ENCODE measurements at places on chromosomes 3 and 15.

- DNase-seq = no peak
These were observed 5.3 kb upstream of the INSYN1 start for GRCh38 chr15:73758461-73758860.

DNA sequence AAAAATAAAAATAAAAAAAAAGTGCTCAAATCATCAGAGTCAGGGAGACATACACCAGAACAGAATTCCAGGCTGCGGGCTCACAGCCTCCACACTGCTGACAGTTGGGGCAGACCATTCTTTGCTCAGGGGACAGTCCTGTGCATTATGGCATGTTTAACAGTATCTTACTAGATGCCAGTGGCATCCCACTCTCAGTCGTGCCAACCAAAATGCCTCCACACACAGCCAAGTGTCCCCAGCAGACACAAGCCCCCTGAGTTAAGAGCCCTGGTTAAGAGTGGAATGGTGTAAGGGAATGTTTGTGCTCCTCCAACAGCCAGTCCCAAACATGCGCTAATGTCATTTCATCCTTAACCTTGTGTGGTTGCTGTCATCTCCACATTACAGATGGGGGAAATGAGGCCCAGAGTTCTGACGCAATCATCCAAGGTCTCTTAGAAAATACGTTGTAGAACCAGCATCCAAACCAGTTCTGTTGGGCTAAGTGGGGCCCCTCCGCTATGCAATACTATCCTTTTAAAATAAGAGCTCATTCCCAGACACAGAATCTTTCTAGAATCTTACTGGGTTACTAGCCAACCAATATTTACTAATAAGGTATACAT lies 26.0 kb downstream of the CFAP92 start:
- DNase-seq = no peak

GRCh38 chr3:11136830-11137626 lies 17.3 kb upstream of the HRH1 start:
- no peak for DNase-seq

DNA sequence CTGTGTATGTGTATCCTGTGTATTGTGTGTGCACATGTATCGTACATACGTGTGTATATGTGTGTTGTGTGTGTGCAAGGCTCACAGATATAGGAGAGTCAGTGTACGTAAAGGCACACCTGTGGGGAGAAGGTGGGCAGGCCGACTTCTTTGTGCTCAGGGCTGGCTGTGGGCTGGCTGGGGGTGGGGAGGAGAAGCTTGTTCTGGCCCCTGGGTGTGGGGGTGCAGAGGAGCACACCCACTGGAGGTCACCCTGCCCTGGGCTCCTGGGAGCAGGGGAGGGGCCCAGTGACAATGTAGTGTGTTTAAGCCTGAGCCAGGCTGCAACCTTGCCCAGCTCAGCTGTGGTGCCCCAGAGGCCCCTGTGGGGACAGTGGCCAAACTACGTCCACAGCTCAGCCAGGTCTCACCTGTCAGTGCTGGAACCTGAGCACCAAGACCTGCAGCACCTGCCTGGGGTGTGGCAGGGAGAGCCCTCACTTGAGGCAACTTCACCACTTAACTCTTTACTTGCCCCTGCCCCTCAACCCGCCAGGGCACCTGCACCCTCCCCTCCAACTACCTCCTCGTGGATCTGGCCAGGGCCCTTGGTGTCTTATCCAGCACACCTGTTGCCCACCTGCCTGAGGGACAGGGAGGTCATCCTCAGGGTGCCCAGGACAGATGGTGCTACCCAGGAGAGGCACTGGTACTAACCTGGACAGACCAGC lies 2.6 kb upstream of the HHATL start:
- DNase-seq = no peak

GRCh38 chr15:99015698-99016568 lies 8.3 kb upstream of the PGPEP1L start:
- DNase-seq = no peak

- DNase-seq = no peak
These were observed 107.7 kb downstream of the THRB start for GRCh38 chr3:24387000-24387399.

DNA sequence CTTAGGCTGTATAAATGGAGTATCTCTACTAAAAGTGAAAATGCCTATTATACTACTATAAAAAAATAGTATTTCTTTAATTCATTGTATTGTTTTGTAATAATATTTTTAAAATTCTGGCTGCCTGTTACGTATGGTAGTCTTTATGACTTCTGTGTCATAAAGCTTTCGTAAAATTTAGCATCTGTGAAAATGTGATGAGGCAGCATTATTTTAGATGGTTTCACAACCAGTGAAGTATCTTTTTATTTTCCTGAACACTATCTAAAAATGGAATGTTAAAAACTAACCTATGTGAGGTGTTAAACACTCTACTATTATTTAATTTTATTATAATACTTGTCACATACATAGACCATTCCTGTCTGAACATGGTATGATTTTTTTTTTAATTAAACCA lies 46.2 kb downstream of the LRCH3 start:
- DNase-seq = no peak

GRCh38 chr3:25820366-25820765 lies 30.5 kb downstream of the OXSM start:
- DNase-seq = no peak

GRCh38 chr15:80804970-80805495 lies 25.9 kb downstream of the CEMIP start:
- no peak for DNase-seq

- no peak for DNase-seq
These were observed 115.8 kb upstream of the PLCL2 start for GRCh38 chr3:16768956-16769355.

DNA sequence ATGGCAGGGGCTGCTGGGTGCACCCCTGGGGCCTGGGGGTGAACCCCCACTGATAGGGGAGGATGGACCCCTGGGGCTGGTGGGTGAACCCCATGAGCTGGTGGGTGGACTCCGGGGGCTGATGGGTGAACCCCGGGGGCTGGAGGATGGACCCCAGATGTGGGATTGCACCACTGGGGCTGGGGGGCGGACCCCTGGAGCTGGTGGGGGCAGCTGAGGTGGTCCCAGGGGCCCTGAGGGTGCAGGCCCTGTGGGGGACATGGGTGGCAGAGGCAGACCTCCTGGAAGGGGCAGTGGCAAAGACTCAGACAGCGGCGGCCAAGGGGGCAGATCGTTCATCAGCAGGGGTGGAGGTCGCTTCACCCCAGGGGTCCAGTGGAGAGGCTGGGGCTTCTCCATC lies 17.4 kb upstream of the TXNRD3 start:
- no peak for DNase-seq

GRCh38 chr15:25710184-25710583 lies 152.9 kb downstream of the ATP10A start:
- no peak for DNase-seq

- no peak for DNase-seq
These were observed 49.1 kb upstream of the RAB6B start for GRCh38 chr3:133944641-133945380.

DNA sequence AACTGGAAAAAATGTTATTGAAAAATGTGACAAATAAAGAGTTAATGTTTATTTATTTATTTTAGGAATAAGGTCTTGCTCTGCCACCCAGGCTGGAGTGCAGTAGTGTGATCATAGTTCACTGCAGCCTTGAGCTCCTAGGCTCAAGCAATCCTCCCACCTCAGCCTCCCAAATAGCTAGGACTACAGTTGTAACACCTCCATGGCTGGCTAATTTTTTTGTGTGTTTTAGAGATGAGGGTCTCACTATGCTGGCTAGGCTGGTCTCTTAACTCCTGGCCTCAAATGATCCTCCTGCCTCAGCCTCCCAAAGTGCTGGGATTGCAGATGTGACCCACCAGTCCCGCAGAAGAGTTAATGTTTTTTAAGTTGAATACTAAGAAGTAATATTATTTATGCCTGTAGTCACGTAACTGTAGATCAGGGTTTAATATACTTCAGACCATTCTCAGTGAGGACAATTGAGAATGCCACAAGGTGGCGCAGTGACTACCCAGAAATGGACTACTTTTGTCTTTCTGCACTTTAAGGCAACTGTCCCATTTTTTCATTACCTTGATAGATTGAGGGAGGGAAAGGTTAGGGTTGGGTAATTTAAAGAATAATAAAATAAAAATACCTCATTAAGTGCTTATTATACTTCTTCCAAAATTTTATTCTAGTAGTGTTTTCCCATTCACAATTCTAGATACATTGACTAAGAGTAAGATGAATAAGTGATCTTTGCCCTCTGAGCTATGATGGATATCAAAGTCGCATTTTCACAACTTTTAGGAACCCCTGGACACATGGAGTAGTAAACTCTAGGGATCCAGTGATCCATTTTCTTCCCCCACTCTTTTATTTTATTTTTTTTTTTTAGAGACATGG lies 6.0 kb downstream of the MUC13 start:
- peak; percentile 30 for DNase-seq

DNA sequence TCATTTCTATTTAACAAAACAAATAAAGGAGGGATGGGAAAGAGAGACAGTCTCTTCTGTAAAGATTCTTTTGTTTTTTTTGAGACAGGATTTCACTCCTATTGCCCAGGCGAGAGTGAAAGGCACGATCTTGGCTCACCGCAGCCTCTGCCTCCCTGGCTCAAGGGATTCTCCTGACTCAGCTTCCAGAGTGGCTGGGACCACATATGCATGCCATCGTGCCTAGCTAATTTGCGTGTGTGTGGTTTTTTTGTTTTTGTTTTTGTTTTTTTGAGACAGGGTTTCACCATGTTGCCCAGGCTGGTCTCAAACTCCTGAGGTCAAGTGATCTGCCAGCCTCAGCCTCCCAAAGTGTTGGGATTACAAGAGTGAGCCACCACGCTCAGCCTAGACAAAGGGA lies 23.3 kb downstream of the STAG1 start:
- no peak for DNase-seq

DNA sequence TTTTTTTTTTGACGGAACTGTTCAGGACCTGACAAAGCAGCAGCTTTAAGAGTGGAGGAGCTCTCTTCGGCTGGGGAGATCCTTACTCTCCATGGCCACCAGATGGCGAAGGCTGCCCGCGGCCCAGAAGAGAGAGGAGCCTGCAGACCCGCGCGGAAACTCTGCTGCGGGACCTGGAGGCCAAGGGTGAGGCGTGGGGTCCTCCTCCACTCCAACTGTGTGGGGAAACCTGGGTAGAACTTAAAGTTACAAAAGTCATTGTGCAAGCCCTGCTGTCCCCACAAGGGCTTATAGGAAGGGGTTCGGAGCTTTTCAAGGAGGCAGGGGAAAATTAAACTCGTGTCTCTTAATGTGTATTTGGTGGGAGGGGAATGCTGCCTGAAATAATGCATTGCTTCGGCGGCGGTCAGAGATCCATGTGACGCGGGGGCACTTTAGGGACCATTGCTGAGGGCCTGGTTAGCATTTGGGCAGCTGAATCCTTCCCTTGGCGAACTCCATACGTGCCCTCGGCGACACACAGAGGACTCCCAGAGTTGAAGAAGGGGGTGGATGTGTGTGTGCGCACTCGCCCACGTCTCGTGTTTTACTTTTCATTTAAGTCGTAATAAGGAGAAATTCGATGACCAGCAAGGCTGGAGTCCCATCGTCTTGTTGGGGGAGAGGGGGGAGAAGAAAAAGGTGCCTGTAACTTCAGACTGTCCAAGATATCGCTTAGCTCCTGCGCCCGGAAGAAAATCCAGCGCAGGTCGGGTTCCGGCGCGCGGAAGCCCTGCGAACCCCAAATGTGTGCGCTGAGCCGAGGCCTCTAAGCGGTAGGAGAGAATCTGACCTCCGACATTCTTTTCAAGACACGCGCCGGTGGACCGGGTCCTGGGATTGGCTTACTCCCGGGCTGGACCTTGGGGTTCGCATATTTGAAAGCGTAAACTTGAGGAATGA lies 9.7 kb downstream of the EOMES start:
- peak; percentile 88 for DNase-seq

- no peak for DNase-seq
These were observed 237.6 kb downstream of the FEZF2 start for GRCh38 chr3:62135741-62136140.

GRCh38 chr3:48663489-48664312 lies 1.0 kb upstream of the CELSR3 start:
- DNase-seq = peak; percentile 89

DNA sequence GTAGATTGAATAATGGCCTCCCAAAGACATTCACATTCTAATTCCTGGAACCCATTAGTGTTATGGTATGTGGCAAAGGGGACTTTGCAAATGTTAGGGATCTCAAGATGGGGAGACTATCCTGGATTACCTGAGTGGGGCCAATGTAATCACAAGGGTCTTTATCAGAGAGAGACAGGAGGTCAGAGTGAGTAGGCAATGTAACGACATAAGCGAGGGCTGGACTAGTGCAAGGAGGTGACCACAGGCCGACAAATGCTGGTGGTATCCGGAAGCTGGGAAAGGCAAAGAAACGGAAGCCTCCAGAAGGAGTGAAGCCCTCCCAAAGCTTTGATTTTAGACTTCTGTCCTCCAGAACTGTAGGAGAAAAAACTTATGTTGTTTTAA lies 26.5 kb upstream of the AQP9 start:
- no peak for DNase-seq

DNA sequence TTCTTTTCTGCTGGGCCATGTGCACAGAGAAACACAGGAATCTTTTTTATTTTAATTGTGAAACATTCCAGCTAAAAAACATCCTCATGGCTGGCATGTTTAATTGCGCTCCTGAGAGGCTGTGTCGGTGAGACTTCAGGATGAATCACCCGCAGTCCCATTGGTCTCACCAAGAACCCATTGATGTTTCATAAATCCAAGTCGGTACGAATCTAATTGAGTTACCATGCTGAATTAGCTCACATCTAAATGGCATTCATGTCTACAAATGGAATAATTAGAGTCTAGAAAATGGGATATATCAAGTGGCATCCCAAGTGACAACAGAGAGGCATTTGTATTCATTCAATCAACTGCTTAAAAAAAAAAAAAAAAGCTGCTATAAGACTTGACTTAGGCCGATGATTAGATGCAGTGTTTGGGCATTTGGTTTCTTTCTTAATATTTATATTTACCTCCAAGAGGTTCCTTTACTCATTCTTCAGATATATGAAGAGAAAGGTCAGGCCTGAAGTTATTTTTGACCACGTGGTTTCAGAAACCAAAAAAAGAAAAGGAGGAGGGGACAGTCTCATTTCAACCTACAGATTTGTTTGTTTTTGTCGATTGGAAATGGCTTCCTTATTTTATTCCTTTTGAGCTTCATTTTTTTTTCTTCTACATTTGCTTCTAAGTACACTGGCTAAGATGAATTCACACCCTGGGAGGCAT lies 79.1 kb upstream of the FOXB1 start:
- DNase-seq = no peak

GRCh38 chr3:44235604-44236484 lies 5.8 kb upstream of the TOPAZ1 start:
- peak; percentile 61 for DNase-seq

- no peak for DNase-seq
These were observed 90.1 kb upstream of the RGMA start for GRCh38 chr15:93179072-93179471.

GRCh38 chr15:84937144-84937543 lies 44.5 kb upstream of the PDE8A start:
- DNase-seq = no peak
